ENCODE measurements at places on chromosomes 6 and 20.

- DNase-seq = no peak
These were observed 219.5 kb downstream of the SLC24A3 start for GRCh38 chr20:19431906-19432305.

DNA sequence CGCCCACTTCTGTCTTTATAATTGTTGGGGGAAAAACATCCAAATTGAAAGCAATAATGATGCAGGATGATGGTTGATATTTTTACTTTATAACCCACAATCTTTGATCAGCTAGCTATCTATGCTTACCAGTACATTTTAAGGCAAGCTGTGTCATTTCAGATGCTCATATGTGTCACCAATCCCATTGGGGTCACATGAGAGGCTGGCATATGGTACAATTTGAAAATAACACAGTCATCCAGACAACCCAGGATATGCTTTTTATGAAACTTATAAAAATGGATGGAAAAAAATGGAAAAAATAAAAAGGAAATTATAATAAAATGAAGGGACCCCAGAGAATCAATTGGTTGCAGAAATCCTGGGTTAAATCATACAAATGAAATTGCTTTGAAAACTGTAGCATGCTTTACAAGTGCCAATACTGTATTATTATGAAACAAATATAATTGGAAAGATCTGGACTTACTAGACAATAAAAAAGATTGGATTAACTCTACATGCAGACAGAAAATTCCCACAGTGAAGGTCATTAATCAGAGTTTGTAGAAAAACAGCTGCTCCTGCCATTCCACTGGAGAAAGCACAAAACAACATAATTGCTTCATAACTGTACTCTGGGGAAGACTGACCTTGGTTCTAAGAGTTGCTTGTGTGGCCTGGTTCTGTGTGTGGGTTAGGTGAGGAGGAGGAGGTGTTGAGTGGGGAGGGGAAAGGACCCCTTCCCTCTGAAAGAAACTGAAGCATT is 13.3 kb upstream of the PRIM2 start:
- DNase-seq = no peak

DNA sequence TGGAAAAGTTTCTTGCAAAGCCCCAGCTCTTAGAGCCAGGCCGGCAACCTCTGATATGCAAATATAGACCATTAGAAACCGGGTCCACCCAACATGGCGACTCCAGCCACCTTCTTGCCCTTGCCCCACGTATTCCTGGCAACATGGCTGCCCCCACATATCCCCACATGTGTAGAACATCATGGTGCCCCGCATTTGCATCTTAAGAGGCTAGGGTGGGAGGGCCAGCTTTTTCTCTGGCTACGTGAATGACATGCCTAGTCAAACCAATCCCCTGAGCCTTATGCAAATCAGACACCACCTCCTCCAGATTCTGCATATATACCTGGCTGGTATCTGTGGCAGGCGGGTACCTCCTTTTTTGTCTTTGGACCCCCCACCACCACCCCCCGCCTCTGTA is 106.1 kb upstream of the PTPRT start:
- no peak for DNase-seq

GRCh38 chr6:110185879-110186278 is 5.7 kb downstream of the CDC40 start:
- no peak for DNase-seq

- no peak for DNase-seq
These were observed 156.4 kb upstream of the SYNCRIP start for GRCh38 chr6:85798931-85799652.

DNA sequence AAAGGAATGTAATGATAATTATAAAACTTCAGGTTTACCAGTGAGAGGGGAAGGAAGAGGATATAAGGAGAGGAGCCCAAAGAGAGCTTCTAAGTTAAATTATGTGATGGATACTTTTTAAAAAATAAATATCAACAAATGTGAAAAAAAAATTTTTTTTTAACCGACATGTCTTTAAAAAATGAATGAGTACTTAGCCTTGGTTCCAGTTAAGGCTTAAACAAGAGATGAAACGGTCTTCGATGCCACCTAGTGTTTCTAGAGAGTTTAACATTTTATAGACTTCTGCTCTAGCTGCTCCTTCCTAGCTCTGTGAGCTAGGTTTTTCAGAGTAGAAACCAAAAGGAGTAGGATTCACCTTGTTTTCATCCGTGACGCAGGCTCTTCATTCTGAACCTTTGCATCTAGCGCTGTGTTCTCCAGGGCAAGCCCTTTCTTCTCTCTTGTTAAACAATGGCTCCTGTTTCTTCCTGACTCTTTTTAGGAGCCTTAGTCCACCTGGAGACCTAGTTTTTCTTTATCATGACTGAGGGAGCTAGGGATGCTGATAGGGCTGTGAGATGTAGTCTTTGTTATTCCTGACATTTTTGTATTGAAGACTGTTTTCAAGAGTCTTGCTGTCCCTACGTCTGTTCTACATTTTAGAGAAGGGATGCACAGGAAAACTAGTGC is 42.4 kb upstream of the GNRH2 start:
- peak; percentile 71 for DNase-seq

DNA sequence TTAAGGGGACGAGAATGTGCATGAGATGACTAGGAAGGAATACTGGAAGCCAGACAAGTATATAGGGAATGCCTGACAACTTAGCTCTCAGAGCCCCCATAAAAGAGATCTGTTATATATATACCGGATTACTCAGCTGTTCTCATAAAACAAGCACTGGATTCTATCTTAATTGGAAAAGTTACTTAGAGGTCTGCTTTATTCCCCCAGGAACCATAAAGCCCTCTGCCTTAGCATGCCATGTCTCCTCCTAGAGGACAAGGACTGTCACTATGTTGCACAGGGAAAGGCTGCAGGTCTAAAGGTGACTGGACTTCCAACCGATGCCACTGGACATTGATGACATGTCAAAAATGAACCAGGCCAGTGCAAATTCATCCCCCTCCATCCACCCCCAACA is 6.4 kb downstream of the EXOC2 start:
- no peak for DNase-seq

DNA sequence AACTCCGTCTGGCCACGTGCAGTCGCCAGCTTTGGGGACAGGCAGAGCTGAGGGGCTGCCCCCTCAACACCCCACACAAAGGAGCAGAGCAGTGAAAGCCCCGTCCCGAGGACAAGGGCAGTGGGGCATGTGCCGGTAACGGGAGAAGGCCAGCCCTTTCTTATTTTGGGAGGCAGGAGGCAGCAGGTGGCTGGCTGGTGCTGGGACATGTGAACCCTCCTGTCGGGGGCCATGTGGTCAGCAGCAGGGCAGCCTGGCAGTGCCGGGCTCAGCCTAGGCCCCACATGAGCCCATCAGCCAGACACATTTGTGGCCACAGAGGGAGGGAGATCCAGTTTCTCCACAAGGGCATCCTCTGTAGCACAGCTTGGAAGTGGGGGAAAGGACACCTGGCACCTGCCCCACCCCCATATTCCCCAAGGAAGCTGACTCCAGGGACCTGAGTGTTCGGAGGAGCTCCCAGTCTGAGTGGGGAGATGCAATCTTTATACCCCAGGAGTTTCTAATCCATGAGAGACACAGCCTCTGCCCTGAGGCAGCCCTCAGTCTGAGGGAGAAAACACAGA is 137.6 kb downstream of the MRPL14 start:
- no peak for DNase-seq

DNA sequence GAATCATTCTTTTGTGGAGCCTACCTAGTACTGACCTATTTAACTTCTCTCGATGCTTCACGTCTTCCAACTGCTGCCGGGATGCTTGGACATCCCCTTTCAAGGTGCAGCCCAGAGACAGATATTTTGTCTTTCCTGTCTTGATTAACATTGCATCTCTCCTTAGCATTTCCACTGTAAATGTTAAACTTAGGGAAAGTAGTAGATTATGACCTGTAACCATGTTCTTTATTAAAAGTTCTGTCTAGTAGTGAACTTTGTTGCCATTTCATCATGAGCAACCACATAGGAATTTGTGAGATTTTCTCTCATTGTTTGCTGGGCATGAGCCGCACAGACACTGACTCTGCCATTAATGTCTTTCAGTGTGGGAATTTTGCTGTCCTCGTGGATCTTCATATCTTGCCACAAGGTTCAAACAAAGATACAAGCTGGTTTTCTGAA is 117.9 kb downstream of the JAG1 start:
- no peak for DNase-seq

DNA sequence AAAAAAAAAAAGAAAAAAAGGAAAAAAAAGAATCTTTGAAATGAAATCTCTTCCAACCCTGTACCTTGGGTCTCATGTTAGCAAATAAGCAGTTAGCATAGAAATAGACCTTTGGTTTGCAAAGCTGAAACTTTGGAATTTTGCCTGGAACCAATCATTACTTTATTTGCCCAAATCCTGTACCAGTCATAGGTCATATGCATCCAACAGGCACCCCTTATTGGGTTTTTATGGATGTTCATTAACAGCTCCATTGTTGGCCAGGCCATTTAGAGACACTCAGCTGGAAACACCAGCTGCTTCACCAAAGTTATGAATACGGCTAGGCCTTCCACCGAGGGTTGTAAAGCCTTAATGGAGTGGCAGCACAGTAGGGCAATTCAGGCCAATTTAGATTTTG is 53.0 kb downstream of the ALDH8A1 start:
- no peak for DNase-seq

DNA sequence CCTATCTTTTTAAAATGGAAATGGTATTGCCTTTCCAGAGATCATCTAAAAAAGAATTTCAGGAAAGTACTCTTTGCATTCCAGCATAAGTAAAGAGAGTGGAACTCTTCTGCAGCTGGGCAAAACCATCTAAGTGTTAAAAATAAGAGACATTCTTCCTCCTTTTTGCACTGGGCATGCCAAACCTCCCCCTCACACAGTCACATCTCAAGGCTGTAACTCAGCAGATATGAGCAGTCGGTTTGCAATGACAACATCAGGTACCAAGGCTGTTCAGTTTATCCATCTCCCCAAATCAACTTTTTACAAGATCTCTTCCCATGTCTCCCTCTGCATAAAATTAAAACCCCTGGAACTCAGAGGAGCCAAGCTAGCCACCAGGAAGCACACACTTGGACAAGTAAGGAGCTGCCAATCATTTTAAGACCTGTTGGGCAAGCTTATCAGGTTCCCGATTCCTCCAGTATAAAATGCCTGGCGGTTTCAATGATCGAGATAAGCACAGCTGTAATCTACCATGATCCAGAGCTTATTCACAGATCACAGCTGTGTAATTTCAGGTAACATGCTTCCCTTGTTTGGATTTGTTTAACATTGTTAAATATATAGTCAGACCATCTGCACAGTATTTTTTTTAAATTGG is 23.2 kb downstream of the ID4 start:
- no peak for DNase-seq

- DNase-seq = no peak
These were observed 49.3 kb upstream of the MYL9 start for GRCh38 chr20:36491901-36492617.

- DNase-seq = no peak
These were observed 20.7 kb downstream of the COL19A1 start for GRCh38 chr6:69887026-69887425.

- no peak for DNase-seq
These were observed 10.8 kb upstream of the EEF1E1 start for GRCh38 chr6:8113131-8113654.

DNA sequence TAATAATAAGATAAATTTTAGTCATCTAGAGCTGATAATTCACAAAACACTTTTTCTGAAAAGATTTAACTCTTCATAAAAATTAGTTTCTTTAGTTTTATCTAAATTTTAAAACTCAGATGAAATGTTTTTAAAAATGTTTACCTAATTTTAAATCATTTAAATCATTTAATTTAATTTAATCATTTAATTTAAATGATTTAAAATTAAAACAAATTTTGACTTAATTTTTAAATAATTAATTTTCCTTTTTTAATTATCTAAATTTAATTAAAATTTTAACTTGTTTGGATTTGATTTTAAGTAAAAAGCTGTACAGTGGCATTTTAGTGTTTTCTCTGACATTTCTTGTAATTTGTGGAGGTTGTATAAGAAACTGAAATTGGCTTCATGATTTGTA is 131.7 kb upstream of the RNF217 start:
- no peak for DNase-seq

DNA sequence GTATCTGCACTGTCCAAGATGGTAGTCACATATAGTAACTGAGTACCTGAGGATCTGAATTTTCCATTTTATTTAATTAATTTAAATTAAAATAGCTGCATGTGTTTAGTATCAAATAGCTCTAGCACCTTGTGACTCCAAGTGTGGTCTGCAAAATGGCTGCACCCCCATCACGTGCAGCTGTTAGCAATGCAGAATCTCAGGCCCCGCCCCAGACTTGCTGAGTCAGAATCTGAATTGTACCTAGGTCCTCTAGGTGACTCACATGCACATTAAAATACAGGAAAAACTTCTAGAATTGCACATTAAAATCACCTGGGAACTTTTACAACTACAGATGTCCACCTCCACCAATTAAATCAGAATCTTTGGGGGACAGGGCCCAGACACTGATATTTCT is 19.2 kb upstream of the FAM83C start:
- no peak for DNase-seq

DNA sequence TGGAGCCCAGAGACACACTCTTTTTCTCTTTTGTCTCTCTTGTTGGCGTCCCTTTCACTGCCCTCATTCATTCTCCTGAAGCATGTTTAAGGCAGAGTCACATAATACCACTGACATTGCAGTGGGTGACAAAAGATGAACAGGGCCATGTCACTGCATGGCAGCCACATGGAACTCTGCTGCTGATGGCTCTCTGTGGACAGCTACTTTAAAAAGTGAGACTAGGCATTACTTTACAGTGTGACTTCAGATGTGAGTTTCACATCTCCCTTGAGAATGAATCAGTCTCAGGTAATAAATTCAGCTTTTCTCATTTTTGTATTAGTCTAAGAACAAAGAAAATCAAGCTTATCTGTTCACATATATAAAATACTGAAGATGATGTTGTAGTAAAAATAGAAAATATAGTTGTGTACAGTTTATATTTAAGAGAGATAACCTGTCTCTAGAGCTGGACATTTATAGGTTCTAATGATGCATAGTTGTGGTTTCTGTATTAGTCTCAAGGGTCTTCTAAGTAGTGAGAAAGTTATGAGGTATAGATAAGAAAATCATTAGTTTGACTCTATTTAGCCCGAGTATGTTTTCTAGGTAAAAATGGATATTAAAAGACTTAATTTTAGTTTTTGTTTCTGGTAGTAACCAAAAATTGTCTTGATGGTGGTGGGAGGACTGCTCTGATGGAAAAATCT is 6.1 kb downstream of the MRS2 start:
- DNase-seq = no peak

All from hematopoietic multipotent progenitor cell treated with erythropoietin and hydrocortisone succinate and interleukin-3 and kit ligand, for 17 days (in vitro differentiated cells).